Spinal cord (tissue), 10 donors: ENCODE measurements at places on chromosomes 3 and 15.

- no peak for DNase-seq
Measured at GRCh38 chr3:16448639-16449070, 64.8 kb downstream of the RFTN1 start.

- DNase-seq = no peak
Measured at GRCh38 chr15:58241872-58242271, 103.7 kb downstream of the AQP9 start.

DNA sequence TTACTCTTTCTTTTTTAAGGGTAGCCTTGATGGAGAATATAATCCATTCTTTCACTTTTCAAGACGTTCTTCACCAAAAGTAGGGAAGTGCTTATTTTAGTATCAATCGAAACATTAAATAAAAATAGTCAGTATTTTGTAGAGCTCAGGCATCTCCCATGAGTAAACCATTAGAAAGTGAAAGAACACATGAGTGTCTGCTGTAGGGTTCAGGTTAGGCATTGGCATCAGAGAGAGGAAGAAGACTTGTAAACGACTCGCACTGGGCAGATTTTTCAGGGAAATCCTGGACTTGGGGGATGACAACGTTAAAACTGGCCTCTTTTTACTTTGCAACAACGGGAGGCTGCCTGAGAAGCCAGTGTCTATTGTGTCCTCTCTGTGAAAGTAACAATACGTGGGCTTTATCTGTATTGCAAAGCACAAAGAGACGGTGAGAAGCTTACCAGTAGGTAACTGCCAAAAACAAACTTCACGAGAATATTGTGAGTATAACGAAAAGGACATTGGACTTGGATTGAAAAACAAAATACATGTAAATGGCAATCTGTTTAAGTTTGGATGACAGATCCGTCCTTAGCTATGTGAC is 451.7 kb downstream of the PYDC2 start:
- DNase-seq = no peak

DNA sequence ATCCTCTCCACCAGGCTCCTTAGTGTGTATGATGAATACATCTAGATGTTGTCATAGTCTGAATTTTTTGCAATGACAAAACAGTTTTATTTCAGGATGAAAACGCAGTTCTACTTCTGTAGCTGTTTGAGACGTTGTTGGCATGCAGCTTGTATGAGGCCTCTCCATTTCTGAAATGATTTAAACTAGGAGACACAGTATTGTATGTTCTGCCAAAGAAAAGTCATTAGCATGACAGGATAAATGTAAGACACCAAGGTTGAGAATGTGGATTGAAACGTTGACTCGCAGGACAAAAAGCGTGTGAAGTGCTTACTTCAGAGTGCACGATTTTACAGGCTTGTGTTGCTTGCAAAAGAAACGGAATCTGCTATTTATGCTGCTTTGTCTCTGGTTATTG is 35.3 kb downstream of the ABHD17C start:
- no peak for DNase-seq

- DNase-seq = no peak
Measured at GRCh38 chr3:130692455-130692854, 54.2 kb downstream of the PIK3R4 start.

GRCh38 chr3:174532776-174533175 is 326.4 kb upstream of the NAALADL2 start:
- DNase-seq = no peak

DNA sequence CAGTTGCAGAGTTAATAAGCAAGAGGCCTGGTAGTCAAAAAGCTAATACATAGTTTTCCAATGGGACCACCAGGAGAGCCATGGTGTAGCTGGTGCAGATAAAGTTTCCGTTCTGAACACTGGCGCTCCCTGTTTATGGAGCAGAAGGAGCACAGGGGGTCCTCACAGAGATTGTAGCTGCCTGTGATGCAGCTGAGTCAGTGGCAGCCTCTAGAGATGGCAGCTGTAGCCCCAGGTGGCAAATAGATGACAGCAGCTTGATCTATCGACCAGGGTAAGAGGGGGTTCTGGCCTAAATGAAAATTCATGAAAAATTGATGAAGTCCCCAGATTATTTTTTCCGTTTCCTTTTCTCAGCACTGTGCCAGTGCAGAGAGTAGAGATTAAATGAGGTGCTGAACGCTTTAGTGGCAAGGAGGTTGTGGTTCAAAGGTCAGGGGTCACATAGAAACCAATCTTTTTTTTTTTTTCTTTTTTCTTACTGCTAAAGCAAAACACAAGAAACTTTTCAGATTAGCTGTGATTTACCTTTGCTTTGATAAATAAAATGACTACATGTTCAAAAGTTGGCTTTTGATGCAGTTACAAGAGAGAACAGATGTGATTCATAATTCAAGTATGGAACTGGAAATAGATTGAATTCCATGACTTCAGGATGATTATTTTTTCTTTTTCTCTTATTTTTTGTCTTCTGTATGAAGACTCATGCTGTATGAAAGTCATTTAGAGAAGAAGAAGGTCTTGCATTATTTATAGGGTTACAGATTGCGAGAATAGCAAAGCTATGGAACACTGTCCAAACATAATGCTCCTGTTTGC is 63.3 kb downstream of the ROBO2 start:
- DNase-seq = no peak

GRCh38 chr3:121619691-121620090 is 26.5 kb downstream of the FBXO40 start:
- no peak for DNase-seq

- DNase-seq = no peak
Measured at GRCh38 chr3:54950391-54951003, 22.6 kb upstream of the LRTM1 start.

DNA sequence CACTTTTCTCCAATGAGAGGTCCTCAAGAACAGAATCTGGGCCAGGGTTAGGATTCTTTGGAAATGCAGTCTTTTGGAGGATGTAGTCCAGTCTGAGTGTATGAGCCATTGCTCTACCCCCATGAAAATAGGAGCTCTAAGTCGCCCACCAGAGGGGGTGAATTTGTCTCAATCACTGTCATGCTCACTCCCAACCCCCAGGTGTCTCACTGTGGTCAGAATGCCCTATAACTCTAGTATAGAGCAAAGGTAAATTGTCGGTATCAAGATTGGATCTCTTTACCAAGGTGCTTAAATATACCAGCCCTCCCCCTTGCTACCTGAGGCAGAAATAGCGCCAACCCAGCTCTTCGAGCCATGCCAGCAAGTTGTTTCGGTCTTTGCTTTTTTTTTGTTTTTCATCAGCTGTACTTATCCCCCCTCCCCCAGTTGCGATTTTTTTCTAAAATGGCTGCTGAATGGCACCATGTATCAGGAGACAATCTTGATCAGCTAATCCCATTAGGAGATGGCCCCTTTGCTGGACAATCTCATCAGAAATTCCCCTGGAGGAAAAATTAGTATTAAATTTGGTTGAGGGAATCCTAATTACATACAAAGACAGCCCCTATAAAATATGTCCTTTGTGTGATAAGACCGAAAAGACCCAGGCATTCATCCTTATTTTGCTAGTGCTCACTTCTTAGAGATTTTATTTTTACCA is 130.7 kb downstream of the EBLN2 start:
- DNase-seq = no peak

- DNase-seq = no peak
Measured at GRCh38 chr15:62999923-63000561, 42.5 kb upstream of the TPM1 start.

GRCh38 chr3:25427155-25427554 is 908 bp upstream of the RARB start:
- DNase-seq = no peak

DNA sequence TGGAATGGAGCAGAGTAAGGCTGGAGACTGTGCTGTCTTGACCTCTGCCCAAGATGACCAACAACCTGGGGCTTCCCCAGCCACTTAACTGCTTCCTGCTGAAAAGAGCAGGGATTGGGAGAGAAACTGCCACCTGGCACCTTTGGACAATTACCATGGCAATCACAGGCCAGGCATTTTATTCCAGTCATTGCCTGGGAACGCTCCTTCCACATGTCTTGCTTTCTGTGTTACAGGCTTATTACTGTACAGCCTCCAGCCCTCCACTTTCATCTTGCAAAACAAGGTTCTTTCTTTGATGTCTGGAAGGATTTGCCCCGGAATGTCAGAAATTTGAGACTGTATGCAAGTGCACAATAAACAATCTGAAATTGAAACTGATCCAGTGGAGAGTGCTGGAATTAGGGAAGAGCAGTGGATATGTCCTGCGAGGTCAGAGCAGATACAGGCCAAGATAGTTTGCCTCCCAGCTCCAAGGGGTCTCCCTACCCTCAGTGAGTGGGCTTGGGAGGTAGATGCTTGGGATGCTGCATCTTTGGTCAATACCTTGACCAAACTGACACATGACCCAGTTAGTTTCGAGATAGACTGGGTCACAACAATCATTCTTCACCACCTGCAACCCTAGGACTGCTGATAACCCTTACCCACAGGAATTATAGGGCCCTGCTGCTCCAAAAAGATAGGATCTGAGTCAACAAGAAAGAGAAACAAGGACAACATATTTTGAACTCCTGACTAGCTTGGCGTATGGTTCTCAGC is 2.7 kb downstream of the PPP1R14D start:
- no peak for DNase-seq

DNA sequence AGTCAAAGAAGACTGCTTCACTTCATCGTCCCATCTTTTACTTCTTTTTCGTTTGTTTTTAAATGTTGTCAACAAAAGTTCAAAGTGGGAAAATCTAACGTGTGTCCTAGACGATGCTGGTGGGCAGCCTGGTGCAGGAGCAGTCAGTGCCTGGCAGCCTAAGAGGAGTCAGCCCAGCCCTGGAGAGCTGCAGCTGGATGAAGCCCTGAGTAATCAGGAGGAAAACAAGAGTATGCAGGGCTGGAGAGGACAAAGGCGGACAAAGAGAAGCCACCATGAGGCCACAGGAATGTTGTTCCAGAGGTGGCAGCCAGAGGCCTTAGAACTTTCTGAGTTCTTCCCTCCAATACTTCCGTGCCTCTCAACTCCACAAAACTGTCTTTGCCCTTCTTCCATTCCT is 5.7 kb downstream of the ADAMTS17 start:
- no peak for DNase-seq

DNA sequence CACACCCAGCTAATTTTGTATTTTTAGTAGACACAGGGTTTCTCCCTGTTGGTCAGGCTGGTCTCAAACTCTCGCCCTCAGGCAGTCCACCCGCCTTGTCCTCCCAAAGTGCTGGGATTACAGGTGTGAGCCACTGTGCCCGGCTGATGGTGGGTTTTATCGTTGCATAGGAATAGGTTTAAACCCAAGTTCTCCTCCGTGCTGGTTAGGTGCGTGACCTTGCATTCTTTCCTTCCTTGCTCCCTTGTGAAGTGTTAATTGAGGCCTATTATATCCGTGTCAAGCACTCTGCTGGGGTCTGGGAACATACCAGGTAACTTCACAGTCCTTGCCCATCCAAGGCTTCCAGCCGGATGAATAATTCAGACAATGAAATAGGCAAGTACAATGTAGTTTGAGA is 19.3 kb upstream of the ETV5 start:
- no peak for DNase-seq

- DNase-seq = no peak
Measured at GRCh38 chr3:38613426-38613825, 36.1 kb downstream of the SCN5A start.

DNA sequence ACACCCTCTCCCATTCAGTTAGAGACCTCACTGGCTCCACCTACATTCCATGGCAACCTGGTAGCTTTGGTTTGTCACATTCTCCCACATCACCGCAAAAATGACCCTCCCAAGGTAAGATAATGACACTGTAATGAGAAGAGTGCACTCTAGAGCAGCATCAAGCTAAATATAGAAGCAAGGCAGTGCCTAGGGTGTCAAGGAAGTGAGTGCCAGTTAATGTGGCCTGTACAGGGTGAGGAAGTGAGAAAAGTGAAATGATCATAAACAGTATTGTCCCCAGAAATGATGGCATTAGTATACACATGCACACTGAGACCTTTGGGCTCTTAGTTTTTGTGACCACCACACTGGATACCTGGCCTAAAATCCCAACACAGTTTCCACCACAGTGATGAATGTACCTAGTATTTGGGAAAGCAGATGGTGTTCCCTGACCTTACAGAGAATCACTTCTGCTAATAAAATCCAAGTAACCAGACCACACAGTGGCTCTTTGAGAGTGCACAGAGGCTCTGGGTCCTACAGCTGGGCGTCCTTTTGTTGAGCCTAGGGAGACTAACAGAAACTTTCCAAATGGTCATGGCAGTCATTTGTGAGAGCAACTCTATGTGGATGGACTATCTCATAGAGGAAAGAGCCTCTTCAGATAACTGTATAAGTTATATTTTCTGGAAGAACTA is 106.6 kb downstream of the ARPP21 start:
- DNase-seq = no peak

- DNase-seq = no peak
Measured at GRCh38 chr15:45180648-45181436, 6.9 kb downstream of the SHF start.

- no peak for DNase-seq
Measured at GRCh38 chr15:40702077-40702476, 7.1 kb downstream of the RAD51 start.

DNA sequence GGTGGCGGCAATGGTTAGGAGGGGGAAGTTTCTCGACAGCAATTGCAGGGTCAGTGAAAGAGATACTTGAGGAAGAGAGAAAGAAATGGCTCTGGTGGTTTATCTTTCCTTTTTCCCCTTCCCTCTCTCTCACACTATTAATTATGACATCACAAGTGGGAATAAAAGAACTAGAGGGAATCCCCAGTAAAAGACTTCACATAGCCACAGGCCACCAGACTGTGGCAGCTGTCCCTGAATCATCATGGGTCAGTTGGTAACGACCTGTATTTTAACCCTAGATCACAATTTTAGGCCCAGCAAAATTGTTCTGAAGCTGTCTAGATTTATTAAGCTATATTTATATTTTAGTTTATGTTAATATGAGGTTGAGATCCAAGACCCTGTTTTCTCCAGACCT is 40.3 kb downstream of the MBNL1 start:
- no peak for DNase-seq

GRCh38 chr15:85691350-85692240 is 103.1 kb downstream of the KLHL25 start:
- no peak for DNase-seq

DNA sequence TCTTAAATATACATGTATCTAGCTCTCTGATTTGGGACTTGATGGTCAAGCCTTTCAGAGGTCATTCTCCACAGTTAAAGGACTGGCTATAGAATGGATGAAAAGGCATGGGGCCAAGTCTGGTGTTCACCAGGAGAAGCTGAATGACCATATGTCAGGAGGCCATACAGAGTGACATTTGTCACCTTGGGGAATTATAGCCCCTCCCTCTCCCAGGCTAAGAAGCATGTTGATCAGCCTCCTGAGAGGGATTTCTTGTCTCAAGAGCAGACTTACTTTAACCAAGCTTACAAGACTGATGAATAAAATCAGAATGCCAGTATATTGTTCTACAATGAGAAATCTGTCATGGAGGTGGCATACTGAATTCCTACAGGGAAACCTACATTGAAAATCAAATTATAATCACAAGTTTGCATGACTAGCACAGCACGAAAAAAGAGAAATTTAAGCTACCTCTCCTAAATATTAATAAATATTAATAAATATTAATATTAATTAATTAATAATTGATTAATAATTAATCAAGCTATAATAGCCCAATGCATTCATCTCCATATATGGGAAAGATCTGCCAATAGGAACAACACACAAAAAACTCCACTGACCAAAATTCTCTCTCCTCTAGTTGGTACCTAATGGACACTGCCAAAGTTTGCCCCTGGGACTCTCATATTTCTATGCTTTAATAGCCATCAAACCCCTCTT is 47.3 kb downstream of the ATP8B4 start:
- DNase-seq = no peak
